ENCODE measurements at places on chromosomes 16 and 17. TPM values are rescaled to one million over a fixed set of nuclear protein-coding genes. Genes with fewer than 3 reads are reported as not detected.

DNA sequence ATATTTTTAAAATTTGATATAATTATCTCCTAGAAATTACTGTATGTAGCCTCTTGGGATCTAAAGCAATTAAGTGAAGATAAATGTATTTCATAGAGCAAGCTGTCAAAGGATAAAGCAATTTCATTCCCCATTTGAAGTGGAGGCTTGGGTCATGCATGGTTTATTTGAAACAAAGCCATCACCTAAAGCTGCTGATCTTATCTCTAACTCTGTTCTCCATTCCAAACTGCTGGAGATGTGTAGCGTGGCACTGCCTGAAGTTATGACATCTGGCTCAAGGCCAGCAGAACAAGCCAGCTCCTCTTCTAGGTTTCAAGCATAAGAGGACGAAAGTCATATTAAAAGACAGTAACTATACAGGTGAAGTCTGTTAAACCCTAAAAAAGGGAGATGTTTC is 83.9 kb downstream of the HIC1 start:
- DNase-seq = no peak

- DNase-seq = no peak
Measured at GRCh38 chr17:17362540-17362930, 59.4 kb downstream of the NT5M start.

ST6GALNAC1 gene
- not detected for total RNA-seq

GRCh38 chr16:88716201-88716600 is 9.9 kb downstream of the CTU2 start:
- no peak for DNase-seq
